ENCODE measurements at places on chromosomes 13 and 19.
A peak's percentile ranks its signal among the peaks of the same experiment; 100 is the strongest.

DNA sequence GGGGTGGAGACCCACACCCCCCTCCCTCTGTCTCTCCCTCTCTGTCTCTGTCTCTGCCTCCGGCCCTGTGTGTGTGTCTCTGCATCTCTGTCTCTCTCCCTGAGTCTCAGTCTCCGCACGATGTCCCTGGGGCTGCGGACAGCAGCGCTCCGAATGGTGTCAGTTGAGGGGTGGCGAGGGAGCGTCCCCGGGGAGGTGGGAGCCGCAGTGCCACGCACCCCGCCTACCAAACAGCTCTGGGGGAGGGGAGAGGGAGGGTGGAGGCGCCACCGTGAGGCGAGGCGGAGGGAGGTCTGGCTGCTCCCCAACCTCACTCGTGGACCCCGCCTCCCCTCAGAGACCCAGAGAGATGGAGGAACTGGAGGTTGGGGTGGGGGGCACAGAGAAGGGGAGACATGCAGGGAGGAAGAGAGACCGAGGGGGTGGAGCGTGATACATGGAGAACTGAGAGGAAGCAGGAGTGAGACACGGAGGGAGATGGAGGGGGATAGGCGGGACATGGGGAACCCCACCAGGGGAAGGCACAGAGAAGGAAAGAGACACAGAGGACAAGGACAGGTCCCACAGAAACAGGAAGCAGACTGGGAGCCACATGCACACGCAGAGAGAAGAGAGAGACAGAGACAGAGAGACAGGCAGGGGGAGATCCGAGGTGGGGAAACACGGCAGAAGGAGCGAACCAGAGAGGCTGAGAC lies 7.2 kb downstream of the ERFL start:
- DNase-seq: no peak

- DNase-seq: no peak
These were observed 900.1 kb downstream of the PCDH9 start for GRCh38 chr13:66329988-66330451.

DNA sequence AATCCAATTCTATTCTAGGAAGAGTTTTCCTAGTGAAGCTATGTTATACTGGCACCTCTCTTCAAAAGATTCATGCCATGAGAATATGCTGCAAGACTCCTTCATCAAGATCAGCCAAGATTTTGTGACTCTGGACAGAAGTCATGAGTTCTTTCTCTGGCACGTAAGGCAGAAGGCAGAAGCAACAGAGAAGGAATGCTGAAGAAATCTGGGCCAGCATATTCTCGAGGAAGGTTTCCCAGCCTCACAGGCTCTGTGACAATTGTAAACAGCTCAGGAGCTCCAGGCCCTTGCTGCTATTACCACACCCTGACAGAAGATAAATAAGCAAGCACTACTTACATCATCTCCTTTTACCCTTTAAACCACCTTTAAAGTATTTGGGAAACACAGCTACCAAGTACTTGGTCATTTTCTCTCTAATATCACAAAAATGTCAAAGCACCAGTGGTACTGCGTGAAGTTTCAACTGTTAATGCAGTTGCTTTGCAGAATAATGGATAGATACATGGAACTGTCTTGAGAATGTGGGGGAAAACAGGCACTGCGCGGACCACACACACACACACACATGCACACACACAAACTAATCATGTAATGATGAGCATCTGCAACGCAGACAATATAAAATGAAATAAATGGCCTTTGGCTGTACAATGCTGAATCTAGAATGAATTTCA lies 55.4 kb downstream of the INTS6 start:
- DNase-seq: no peak

DNA sequence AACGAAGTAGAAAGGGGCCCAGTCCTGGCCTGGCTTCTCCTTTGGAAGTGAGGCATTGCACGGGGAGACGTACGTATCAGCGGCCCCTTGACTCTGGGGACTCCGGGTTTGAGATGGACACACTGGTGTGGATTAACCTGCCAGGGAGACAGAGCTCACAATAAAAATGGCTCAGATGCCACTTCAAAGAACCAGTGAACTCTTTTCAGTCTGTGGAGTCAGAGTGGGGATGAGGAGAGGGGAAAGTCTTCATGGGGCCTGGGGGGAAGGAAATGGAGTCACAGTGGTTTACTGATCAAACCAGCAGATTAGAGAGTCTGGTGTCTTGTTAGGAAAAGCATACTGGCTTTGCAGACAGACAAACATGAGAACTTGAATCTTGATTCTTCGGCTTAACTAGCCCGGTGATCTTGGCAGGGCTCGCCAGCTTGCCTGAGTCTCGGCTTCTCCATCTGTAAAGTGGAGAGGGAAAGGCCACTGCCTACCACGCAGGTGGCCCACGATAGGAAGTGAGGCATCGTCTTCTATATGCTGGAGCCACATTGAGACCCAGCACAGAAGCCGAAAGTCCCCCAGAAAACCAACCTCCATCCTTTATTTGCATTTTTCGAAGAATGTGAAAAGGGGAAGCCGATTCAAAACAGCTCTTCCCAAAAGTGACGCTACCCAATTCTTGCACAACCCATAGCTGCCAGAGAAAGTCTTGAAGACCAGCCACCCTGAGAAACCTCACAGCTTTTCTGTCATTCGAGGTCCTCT lies at the start of gene FFAR1:
Gene FFAR1 (plus strand): TSS at position 732 of the 759 bp plus-strand sequence. CDS start 3,650 bp downstream, outside the sequence.
- DNase-seq: peak; percentile 65

- no peak for DNase-seq
These were observed 30.8 kb downstream of the WTIP start for GRCh38 chr19:34512254-34512822.

- no peak for DNase-seq
These were observed 1183.1 kb upstream of the PCDH20 start for GRCh38 chr13:62598708-62599107.

DNA sequence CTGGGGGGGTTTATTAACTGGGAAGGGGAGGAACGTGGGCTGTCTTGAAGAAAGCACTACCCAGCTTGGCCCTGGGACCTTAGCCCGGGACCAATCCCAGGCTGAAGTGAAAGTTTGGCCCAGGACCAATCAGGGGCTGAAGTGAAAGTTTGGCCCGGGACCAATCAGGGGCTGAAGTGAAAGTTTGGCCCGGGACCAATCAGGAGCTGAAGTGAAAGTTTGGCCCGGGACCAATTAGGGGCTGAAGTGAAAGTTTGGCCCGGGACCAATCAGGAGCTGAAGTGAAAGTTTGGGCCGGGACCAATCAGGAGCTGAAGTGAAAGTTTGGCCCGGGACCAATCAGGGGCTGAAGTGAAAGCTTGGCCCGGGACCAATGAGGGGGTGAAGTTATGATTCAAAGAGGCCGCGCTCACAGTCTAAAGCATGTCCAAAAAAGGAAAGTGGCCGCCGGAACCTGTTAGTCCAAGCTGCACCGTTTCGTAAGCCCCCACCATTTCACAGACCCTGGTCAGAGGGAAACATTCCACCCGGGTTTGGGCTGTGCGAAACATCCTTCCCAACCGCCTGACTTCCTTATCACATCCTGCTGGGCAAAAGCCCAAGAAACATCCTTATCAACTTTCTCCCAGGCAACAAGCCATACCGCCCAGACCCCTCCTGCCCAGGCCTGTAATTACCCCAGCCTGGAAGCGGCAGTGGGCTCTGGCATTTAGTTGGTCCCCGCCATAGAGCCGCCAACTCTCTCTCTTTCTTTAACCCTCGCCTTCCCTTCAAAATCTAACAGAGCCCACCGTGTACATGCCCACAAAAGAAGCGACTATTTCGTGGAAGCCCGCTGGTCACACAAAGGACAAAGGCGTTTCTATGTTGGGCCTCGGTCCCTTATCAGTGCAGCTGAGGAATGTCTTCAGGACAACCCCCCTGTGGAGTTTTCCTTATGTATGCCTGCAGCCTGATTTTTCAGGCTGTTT lies 1.1 kb downstream of the ZNF850 start:
- DNase-seq: peak; percentile 24

GRCh38 chr13:86660090-86660489 lies 860.9 kb upstream of the SLITRK6 start:
- no peak for DNase-seq

- DNase-seq: no peak
These were observed 1.1 kb upstream of the ERF start for GRCh38 chr19:42255766-42256745.

- DNase-seq: no peak
These were observed 15.1 kb downstream of the CC2D1A start for GRCh38 chr19:13920940-13921747.

GRCh38 chr13:44487989-44488388 lies 88.1 kb downstream of the TSC22D1 start:
- DNase-seq: no peak

GRCh38 chr13:48862572-48862971 lies 113.1 kb upstream of the FNDC3A start:
- DNase-seq: no peak

- DNase-seq: no peak
These were observed 39.1 kb downstream of the LYL1 start for GRCh38 chr19:13063461-13064091.

GRCh38 chr13:41461527-41462139 lies 4.3 kb downstream of the RGCC start:
- no peak for DNase-seq

GRCh38 chr13:76225815-76226489 lies 589.8 kb downstream of the LMO7 start:
- DNase-seq: no peak

DNA sequence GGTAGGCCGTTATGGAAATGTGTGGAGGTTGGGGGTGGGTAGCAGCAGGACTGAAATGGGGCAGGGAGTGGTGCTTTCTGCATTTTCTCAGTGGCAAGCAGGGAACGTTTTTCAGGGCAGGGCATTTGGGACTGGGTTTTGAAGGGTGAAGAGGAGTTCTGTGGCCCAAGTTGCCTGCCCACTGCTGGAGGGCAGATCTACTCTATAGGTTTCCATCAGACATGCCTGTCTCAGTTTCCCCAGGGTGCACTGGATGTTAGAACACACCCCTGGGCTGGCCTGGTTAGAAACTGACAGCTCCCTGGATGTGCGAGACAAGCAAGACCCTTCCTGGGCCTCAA lies 870 bp upstream of the GRIN3B start:
- no peak for DNase-seq

- no peak for DNase-seq
These were observed 704 bp downstream of the ZNF814 start for GRCh38 chr19:57888107-57888559.

DNA sequence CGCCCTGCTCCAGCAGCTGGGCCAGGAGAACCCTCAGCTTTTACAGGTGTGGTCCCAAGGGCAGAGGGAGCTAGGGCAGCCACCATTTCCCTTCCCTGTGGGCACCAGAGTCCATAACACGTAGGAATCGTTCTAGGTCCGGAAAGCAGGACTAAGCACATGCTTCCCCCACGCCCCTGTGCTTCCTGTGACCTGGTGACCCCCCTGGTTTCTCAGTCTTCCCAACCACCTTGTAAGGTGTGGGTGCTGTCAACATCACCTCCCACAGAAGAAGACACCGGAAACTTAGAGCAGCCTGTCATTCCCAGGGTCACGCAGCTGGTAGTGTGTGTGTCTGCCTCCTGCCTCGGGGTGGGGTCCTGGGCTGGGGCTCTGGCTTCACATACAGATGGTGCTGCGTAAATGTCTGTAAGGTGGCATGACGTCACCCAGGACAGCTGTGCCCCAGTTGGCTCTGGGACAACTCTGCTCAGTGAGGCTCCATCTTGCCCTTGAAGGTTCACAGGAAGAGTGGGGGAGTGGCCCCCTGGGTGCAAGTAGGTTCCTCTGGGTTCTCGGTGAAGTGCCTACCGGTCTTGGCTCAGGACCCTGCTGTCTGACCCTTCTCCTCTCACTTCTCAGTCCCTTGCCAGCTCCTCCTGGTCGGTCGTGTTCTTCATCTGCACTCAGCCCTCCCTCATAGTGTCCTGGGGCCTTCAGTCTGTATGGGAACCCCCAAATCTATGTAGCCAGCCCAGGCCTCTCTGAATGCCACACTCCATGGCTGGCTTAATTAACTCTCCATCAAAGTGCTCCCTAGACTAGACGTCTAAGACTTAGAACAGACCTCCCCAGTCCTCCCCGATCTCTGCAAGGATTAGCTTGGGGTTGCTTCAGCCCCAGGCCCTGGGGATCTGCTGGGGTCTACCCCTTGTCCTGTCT lies 4.0 kb downstream of the RAD23A start:
- no peak for DNase-seq

DNA sequence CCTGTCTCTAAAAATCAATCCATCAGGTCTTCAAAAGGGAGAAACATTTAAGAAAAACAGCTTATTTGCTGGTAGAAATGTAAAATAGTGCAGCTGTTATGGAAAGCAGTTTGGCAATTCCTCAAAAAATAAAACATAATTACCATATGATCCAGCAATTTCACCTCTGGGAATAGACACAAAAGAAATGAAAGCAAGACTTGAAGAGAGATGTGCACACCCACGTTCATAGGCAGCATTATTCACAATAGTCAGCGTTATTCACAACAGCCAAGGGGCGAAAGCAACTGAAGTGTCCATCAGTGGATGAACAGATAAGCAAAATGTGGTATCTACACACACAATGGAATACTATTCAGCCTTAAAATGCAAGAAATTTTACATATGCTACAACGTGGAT lies 45.1 kb upstream of the DOCK9 start:
- no peak for DNase-seq

- no peak for DNase-seq
These were observed 22.0 kb downstream of the GPX4 start for GRCh38 chr19:1125601-1126467.

DNA sequence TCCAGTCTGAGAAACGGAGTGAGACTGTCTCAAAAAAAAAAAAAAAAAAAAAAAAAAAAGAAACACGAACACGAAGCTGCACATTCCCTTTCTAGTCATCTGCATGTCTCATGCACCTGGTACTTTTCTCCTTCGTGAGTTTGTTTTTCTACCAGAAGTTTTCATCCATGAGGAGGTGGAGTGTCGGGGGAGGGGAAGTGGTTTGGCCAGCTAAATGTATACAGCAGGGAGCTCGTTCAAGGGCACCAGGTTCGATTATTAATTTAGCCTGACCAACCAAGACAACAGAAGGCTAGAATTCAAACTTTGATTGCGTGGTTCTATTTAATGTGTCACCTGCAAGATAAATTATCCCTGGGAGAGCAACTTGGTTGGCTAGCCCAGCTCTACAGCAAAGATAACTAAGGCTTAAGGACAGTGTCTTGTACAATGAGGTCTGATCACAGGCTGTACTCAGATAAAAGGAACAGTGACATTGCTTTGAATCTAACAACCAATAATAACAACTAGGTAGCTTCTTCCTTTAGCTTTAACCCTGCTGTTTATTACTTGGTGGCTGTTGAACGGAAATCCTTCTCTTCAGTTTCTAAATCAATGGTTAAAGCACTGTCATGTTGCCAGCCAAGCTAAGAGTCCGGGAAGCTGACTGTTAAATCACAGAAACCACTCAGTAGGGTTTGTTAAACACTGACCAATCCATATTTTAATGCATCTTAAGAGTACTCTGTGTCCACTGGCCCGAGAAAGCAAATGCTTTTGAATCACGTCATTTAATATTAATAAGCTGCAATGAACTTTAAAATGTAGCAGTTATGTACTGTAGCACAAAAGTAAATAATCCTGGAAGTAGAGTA lies 98.4 kb upstream of the STARD13 start:
- DNase-seq: no peak

GRCh38 chr19:45972081-45972946 lies 1.4 kb downstream of the NOVA2 start:
- DNase-seq: no peak

GRCh38 chr19:15869873-15870272 lies 28.0 kb downstream of the CYP4F2 start:
- no peak for DNase-seq

- no peak for DNase-seq
These were observed 26.0 kb downstream of the MED4 start for GRCh38 chr13:48068952-48069351.

- DNase-seq: no peak
These were observed 804.2 kb upstream of the SLITRK1 start for GRCh38 chr13:84686458-84686857.
